ENCODE measurements at places on chromosomes 5 and 9. TPM values are rescaled to one million over a fixed set of nuclear protein-coding genes. Genes with fewer than 3 reads are reported as not detected.

GFRA3 gene
- not detected for total RNA-seq

SLC34A1 gene
- not detected for total RNA-seq

SLC46A2 gene
- not detected for total RNA-seq

SPINK1 gene
- not detected for total RNA-seq

SPATA31D4 gene
- total RNA-seq, result not detected

NUDT12 gene
- total RNA-seq, result 7.1 TPM

LCP2 gene
- not detected for total RNA-seq

FYB1 gene
- not detected for total RNA-seq

BTNL9 gene
- not detected for total RNA-seq

GRXCR2 gene
- total RNA-seq, result not detected

ASTN2 gene
- total RNA-seq, result 2.5 TPM

HTR1A gene
- not detected for total RNA-seq

Measured in cardiac atrium fibroblast (primary cell).